ENCODE measurements at places on chromosomes 13 and 19. TPM values are rescaled to one million over a fixed set of nuclear protein-coding genes. Genes with fewer than 3 reads are reported as not detected.
A peak's percentile ranks its signal among the peaks of the same experiment; 100 is the strongest.

The AKAP11 gene
- 38.0 TPM for total RNA-seq

The SLC25A15 gene
- 13.4 TPM for total RNA-seq

The ADGRE3 gene
- total RNA-seq, result not detected

The CACNG7 gene
- total RNA-seq, result not detected

The ZNF845 gene
- 12.4 TPM for total RNA-seq

The CLEC17A gene
- total RNA-seq, result not detected

- H3K4me1 ChIP-seq, result peaks cover 18% of the 10 kb centered on the region
- H3K27me3 ChIP-seq, result no peaks in the 10 kb centered on the region
- H3K4me3 ChIP-seq, result no peak overlapping the region
- H3K36me3 ChIP-seq, result no peaks in the 10 kb centered on the region
- peak overlapping the region; percentile 84 for H3K27ac ChIP-seq
Observed at GRCh38 chr13:33280923-33281322, 4.6 kb downstream of the STARD13 start.

- H3K27me3 ChIP-seq, result no peaks in the 10 kb centered on the region
- no peak for DNase-seq
- H3K27ac ChIP-seq, result no peak overlapping the region
- H3K4me3 ChIP-seq, result no peak overlapping the region
Observed at GRCh38 chr13:50149932-50150331, 134.7 kb downstream of the KCNRG start.

DNA sequence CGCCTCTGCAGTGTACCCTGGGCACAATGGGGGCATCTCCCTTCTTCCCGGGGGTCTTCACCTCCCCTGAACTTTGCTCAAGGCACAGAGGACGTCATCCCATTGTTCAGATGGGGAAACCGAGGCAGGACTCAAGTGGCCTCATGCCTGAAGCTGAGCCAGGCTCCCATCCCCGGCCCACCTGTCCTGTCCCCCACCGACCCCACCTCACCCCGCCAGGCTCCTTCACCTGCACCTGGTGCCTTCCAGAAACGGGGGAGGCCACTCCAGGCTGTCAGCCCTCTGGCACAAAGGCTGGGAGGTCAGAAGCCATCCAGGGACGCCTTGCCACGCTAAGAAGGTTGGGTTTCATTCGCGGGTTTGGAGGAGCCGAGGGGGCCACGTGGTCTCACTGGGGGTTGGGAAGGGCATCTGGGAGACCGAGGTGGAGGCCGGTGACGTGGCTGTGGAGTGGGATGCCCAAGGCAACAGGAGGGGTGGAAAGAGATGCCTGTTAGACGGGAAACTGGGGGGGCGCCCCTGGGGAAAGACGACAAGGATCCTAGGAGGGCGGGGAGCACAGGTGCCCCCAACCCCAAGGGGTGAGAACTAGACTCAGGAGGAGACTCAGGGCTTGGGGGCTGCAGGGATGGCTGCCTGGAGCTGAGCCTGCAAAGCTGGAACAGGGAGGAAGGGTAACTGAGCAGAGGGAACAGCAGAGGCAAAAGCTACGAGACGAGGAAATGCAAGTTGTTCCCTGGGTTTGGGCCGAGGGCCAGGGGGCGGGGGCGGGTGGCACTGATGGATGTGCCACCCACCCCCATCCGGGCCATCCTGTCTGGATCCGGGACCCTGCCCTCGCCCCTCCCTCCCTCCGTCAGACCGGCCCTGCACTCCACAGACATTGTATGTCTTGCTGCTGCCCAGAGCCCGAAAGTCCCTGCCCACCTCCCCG, 6.0 kb upstream of the TCF3 start:
- peak overlapping the region; percentile 69 for H3K27ac ChIP-seq
- H3K4me3 ChIP-seq, result no peak overlapping the region
- no peak for DNase-seq
- H3K4me1 ChIP-seq, result no peaks in the 10 kb centered on the region
- no peaks in the 10 kb centered on the region for H3K27me3 ChIP-seq

DNA sequence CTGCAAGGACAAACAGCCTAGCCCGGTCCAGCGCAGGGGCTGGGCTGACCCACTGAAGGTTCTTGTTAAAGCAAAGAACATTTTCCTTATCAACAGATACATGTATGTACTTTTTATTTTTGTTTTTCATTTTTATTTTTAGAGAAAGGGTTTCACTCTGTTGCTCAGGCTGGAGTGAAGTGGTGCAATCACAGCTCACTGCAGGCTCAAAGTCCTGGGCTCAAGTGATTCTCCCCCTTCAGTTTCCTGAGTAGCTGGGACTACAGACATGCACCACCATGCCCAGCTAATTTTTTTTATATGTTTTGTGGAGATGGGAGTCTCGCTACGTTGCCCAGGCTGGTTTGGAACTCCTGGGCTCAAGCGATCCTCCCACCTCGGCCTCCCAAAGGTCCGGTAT, 47.9 kb downstream of the CEBPG start:
- H3K4me3 ChIP-seq, result no peak overlapping the region
- no peak for DNase-seq
- H3K27me3 ChIP-seq, result no peaks in the 10 kb centered on the region

DNA sequence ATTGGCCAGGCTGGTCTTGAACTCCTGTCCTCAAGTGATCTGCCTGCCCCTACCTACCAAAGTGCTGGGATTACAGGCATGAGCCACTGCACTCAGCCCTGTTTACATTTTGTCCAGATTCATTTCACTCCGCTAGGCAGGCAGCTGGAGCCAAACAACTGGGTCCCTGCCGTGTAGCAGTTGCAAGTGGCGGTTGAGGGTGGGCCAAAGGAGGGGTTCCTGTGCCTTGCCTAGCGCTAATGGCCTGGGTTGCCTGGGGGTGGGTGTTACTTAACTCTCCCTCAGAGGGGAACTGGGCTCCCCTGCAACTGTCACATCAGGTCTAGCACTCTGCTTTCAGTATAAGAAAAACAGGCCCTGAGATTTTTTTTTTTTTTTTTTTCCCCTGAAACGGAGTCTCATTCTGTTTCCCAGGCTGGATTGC, 7.4 kb downstream of the ACP5 start:
- no peak for DNase-seq
- H3K4me1 ChIP-seq, result no peaks in the 10 kb centered on the region
- no peak overlapping the region for H3K4me3 ChIP-seq
- H3K36me3 ChIP-seq, result no peaks in the 10 kb centered on the region

Data from breast epithelium (tissue), 4 donors.